ENCODE measurements at places on chromosomes 5 and 9.

DNA sequence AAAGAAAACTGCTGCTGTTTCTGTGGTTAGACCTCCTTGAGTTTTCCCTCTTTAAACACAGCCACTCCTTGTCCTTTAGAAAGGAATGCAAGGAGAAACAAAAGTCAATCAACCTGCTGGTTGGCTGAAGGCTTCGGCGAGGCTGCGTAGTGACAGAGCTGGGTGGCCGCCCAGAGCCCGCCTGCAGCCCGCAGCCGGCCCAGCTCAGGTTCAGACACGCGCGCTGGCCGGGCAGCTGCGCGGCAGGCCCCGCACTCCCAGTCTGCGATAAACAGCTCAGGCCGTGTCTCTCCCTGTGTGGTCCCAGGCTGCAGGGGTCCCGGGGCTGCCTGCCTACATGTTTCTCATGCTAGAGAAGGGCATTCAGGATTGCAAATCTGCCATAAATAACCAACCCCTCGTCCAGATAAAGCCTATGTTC, 115.4 kb downstream of the HSD17B3 start:
- DNase-seq: no peak

- no peak for DNase-seq
Measured at GRCh38 chr9:89664010-89664409, 59.2 kb downstream of the GADD45G start.

GRCh38 chr5:151493665-151494064, 46.3 kb downstream of the SLC36A1 start:
- DNase-seq: no peak

GRCh38 chr5:180289433-180289832, 2.5 kb downstream of the MAPK9 start:
- no peak for DNase-seq

DNA sequence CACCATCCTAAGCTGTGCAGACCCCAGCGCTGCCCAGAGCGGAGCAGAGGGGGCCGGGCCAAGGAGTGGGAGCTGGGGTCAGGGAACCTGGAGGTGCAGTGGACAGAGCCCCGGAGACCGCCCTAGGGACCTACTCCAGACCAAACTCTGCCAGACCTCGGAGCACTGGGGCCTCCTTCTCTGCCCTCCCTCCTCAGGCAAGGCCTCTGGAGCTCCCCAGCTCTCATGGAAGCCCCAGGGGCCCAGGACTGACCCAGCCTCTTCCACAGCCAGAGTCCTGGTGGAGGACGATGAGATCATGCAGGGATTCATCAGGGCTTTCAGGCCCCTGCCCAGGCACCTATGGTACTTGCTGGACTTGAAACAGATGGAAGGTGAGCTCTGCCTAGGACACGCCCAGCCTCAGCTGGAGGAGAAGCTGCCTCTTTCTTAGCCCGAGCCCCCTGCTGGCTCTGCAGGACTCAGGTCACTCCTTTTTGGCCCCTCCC, 3.6 kb downstream of the PAEP start:
- DNase-seq: no peak

DNA sequence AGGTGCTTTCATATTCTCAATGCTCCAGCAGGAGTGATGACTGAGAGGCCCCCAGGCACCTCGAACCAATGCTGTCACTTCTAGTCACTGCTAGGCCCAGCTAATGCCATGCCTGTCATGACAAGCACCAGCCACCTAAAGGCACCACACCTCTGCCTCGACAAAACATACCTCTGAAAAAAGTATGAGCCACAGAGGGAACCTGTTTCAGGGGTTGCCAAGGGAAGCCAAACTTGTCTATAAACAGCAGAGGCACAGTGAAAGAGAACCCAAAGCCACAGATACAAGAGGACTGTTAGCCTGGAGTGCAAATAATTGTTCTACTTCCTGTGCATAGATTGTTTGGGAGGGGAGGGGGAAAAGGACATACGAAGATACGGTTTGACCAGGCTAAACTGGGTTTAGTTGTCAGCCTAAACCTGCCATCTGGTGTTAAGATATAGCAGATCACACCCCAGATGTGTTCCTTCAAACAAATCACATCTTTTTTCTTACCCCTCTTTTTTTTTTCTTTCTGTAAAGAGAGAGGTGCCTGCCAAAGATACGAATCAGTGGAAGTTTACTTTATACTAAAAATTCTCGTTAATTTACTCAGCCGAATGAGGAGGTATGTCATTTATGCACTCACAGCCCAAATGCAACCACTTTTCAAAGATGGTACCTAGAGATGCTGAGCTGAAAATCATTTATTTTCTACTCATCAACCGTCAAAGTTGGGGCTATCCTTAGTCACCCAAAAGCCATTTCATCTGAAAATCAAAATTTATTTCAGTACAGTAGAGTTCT, 45.7 kb downstream of the BNC2 start:
- DNase-seq: no peak

GRCh38 chr9:109253241-109253636, 67.6 kb downstream of the EPB41L4B start:
- DNase-seq: no peak

DNA sequence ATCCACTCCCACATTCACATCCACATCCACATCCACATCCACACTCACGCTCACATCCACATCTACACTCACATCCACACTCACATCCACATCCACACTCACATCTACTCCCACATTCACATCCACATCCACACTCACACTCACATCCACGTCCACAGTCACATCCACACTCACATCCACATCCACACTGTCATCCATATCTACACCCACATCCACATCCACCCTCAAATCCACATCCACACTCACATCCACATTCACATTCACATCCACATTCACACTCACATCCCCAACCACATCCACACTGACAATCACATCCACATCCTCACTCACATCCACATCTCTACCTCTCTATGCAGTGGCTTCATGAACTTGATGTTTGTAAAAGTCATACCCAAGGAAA, 190.5 kb downstream of the IRX1 start:
- no peak for DNase-seq

DNA sequence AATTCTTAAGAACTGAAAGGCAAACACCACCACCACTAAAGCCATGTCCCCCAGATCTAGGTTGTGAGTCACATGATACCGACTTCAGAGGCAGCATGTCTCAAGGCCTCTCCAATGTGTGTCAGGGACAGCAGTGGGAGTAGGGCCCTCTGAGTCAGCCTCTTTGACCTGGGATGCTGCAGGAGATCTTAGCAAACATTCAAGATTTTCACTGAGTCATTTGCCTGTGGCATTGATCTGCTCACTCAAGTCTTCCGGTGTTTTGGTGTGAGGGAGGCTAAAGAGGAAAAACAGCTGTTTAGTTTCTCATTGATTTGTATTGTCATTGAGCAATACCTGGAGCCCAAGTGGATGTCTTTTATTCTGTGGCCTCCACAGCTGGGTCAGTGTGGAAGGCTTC, 36.1 kb downstream of the TMC1 start:
- no peak for DNase-seq

DNA sequence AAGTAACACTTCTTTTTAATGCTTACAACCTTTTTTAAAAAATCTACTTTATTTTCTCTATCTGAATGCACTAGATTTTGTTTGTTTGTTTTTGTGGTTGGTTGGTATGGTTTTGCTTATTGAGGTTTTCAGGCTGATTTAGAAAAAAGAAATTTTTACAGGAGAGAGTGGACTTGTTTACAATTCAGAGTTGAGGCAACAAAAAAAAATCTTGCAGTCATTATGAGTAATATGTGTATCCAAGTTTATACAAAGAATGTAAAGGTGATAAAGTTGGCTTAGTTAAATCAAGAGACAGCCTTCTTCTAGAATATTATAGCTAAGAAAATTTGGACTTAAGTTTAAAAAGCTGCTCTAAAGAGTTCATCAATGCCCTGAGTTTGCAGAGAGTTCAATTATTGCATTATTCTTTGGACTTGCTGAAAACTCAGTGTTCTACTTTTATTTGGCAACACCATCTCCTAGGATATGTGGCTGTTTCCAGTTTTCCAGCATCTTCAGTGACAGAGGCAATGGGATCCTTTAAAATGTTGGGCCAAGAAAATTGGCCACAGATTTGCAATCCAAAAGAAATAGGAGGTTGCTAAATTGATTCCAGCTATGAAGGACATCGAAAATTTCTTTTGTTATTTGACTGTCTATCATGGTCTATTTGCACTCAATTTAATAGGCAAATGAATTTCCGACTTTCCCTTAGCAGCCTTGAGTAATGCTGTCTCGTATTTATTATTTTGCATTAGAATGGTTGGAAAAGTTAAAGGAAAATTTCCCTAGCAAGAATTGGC, 10.7 kb downstream of the STK32A start:
- no peak for DNase-seq

DNA sequence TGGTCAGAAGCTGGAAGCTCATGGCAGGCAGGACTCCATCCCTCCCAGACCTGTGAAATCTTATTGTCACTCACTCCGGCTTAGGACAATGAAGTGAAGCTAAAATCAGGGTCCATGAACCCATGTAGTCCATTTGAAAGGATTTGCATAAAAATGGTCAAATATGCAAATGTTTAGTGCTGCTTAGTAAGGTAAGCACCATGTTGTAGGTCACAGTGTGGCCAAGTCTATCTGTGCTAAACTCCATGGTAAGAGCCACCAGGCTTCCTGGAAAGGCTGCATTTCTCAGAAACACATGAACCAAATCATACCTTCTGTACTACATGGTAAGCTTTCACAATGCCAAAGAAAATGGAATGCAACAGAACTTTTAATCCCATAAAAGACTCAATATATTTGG, 5.7 kb downstream of the ALG2 start:
- no peak for DNase-seq

GRCh38 chr5:14790220-14790619, 81.4 kb downstream of the ANKH start:
- DNase-seq: no peak

DNA sequence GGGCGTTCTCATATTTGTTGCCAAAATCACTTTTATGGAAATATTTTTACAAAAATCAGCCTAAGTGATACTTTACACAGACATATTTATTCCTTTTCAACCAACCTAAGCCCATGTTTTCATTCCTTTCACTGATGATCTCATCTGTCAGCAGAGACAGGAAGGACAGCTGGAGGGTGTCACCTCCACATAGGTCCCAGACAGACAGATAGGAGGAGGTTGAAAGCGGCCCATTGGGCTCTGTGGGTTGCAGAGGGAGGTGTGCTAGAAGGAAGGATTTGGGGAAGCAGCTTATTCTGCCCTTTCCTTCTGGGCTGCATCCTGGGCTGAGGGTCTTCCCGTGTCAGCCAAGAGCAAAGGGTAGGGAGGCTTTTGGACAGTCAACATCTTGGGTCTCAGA, 26.0 kb upstream of the SEMA4D start:
- no peak for DNase-seq

- DNase-seq: no peak
Measured at GRCh38 chr5:120254385-120254784, 209.7 kb upstream of the PRR16 start.

DNA sequence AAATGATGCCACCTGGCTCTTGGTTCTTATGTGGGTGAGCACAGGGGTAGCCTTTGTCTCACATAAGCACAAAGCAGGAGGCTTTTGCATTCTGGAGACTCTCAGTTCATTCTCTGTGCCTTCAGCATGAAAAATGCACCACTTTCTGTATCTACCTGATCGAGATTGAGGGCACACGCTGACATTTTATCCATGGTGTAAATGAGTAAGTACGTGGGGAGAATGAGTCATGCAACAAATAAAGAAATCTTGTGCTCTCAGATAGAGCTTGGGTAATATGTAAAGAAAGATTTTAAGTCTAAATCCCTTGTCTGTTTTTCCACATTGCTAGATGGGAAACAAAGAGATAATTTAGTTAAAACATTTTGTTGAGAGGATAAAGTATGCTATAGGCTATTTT, 607.2 kb upstream of the WWC1 start:
- no peak for DNase-seq

- no peak for DNase-seq
Measured at GRCh38 chr9:113131689-113132151, 19.1 kb upstream of the SLC31A2 start.

DNA sequence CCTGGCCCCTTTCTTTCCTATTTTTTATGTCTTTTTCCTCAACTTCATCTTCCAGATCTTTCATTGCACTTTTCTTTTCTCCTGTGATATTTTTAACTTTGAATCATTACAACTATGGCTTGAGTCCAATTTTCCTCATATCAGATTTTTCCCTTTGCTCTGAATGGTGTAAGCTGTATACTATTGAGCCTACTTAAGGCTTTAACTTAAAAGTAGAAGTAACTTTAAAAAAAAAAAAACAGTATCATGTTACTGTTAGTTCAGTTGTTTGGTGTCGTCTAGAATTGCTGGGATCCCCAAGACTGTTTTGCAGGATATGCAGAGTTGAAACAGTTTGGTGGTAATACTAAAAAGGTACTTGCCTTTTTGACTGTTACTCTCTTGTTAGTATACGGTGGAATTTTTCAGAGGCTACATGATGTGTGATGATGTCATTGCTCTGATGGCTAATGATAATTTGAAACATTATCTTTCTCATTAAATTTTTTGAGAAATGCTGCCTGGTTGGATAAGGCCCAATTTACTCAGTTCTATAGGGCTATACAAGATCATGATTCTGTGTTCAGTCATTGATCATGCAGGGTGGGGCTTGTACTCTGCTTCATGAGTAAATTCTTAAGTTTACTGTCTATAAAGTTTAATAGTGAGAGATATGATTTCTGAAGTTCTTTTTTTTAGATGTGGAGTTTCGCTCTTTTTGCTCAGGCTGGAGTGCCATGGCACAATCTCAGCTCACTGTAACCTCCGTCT, 8.8 kb downstream of the NAA35 start:
- no peak for DNase-seq

GRCh38 chr9:84991514-84991870, 322.0 kb downstream of the NTRK2 start:
- DNase-seq: no peak

- no peak for DNase-seq
Measured at GRCh38 chr5:131262953-131263541, 806 bp upstream of the CDC42SE2 start.

DNA sequence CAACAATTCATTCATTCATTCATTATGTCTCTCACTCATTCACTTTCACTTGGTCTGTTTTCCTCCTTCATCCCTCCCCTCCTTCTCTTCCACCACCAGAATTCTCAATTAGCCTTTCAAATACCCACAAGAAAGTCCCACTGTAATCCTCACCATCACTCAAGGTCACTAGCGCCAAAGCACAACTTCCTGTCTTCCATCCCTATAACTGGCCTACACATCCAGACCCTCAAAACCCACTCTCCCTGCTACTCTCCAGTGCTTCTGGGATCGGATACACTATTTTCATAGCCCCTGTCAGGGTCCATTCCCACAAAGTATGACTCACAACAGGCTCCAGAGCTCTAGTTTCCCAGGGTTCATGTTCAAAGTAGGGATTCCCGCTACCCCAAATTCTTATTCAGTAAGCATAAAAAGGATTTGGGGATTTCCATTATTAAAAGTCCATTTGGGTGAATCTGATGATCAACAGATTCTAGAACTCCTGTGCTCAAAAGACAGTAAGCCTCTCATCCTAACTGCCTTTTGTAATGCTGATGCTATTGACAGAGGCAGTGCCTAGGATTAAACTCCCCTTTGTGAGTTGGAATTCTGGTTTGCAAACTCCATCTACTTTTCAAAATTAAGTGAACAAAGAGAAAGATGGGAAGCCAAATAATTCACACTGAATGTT, 250.9 kb downstream of the SEMA5A start:
- no peak for DNase-seq

GRCh38 chr9:126615791-126616447, 2.2 kb downstream of the LMX1B start:
- DNase-seq: no peak

- no peak for DNase-seq
Measured at GRCh38 chr5:181203093-181203711, 1.8 kb downstream of the TRIM7 start.

All from stimulated activated CD4-positive, alpha-beta T cell treated with anti-CD3 and anti-CD28 coated beads, Interleukin-1b, Interleukin-23, amount 100 ng/mL, for 1 hour (primary cell).